ENCODE measurements at places on chromosomes 5 and 9. TPM values are rescaled to one million over a fixed set of nuclear protein-coding genes. Genes with fewer than 3 reads are reported as not detected.
A peak's percentile ranks its signal among the peaks of the same experiment; 100 is the strongest.

DNA sequence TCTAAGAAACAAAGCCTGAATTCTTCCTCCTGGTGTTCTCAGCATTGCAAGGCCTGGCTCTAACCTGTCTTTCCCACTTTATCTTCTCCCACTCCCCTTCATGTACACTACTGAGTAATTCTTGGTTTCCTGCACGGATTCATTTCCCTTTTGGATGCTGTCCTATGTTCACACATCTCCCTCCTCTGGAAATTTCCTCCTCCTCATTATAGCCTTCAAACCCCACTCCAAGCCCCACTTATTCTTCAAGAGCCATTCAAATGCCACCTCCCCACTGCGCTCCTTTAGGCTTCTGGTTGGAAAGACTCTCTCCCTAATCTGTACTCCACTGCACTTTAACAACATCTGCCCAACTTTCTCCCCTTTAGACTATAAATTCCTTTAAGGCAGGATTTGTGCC lies 28.2 kb upstream of the C5orf63 start:
- H3K27me3 ChIP-seq, result no peaks in the 10 kb centered on the region
- no peak overlapping the region for H3K27ac ChIP-seq

GCNT4 gene
- 1.7 TPM for total RNA-seq

DNA sequence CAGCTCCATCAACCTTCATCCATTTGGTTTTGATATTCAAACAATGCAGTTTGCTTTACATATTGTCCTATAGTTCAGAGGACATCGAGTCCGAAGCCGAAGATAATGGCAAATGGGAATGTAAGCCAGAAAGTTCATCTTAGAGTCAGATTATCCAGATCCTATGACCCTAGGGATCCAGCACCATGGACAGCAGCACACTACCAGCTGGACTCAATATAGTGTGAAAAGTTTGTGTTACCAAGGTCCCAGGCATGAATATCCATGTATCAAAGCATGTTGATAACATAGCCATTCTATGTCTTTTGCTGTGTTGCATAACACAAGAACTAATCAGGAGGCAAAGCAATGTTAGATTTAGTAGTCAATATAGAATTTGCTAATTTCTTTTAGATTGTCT lies 46.3 kb downstream of the FSTL4 start:
- H3K4me3 ChIP-seq, result no peak overlapping the region
- peaks cover 2% of the 10 kb centered on the region for H3K4me1 ChIP-seq
- H3K27me3 ChIP-seq, result peaks cover 25% of the 10 kb centered on the region

CCDC187 gene
- total RNA-seq, result not detected

GRCh38 chr5:93296338-93296737 lies 284.7 kb downstream of the NR2F1-AS1 start:
- DNase-seq, result no peak
- H3K27ac ChIP-seq, result no peak overlapping the region
- H3K36me3 ChIP-seq, result no peaks in the 10 kb centered on the region
- peaks cover 7% of the 10 kb centered on the region for H3K27me3 ChIP-seq

- no peaks in the 10 kb centered on the region for H3K27me3 ChIP-seq
- peaks cover 1% of the 10 kb centered on the region for H3K36me3 ChIP-seq
- no peak overlapping the region for H3K4me3 ChIP-seq
- H3K4me1 ChIP-seq, result peaks cover 4% of the 10 kb centered on the region
- H3K27ac ChIP-seq, result no peak overlapping the region
- no peak for DNase-seq
Measured at GRCh38 chr5:62460578-62460983, 48.0 kb downstream of the IPO11 start.

GRCh38 chr5:155091768-155092717 lies 78.5 kb downstream of the KIF4B start:
- H3K36me3 ChIP-seq, result no peaks in the 10 kb centered on the region
- no peak for DNase-seq
- peaks cover 2% of the 10 kb centered on the region for H3K4me1 ChIP-seq
- H3K4me3 ChIP-seq, result no peak overlapping the region
- peaks cover 25% of the 10 kb centered on the region for H3K27me3 ChIP-seq

DNA sequence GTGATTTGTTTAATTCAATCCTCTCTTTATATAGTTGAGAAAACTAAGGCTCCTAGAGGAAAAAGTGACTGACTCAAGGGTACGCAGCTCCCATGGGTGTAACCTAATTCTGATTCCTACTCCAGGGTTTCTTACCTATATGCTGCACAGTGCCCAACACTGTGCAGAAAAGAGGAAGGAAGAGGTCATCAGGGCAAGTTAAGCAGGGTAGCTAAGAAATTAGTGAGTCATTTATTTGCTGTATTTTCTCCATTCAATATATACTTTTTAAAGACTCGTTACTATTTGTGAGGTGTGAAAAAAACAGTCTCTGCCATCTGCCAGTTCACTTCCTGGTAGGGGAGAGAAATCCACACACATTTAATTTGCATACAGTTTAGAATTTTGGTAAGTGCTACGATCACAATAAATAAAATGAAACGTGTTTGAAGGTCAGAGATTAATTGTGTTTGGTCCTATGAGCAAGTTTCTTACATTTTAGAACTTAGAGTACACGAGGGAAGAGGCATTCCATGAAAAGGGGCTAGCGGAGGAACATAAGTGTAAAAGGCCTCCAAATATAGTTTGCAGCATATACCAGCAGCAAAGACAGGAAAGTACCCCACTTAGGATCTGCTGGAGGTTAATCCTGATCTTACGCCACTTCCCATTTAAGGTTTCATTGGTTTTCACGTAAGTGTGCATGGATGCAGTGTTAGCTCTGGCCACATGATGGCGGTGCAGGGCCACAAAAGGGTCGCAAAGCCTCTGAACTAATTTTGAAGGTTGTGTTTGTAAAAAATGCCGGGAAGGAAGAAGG lies 59.9 kb upstream of the TLR4 start:
- no peak overlapping the region for H3K27ac ChIP-seq
- H3K4me3 ChIP-seq, result no peak overlapping the region
- peak; percentile 42 for DNase-seq
- H3K27me3 ChIP-seq, result peaks cover 34% of the 10 kb centered on the region

DNA sequence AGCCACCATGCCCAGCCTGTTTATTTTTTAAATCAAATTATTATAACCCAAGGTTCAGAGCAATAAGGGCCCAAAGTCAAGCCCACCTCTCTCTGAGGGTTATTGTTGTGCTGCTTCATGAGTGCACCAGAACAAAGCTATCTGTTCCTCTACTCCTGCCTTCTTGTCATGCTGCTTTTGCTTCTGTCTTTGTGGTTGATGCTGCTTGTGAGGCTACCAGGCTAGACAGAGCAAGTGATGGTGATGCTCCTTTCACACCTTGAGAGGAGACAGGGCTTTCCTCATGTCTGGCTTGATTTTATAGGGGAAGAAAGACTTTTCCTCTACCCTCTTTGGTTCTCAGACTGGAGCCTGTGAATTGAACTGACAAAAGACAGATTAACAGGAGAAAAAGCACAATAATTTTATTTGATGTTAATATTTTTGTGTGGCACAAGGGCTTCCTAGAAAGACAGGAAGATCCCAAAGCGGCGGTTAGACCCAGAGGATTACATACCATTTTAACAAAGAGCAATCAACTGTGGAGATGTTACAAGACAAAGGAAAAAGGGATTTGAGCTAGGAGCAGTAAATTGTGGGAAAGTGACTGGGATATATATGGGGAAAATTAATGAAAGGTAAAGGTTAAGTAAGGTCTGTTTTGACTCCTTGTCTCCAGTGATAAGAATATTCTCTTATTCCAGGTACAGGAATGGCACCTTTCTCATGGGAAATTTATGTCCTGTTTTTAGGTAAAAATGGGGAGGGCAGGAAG lies 4.4 kb upstream of the CD180 start:
- H3K4me3 ChIP-seq, result no peak overlapping the region
- H3K36me3 ChIP-seq, result peaks cover 5% of the 10 kb centered on the region
- no peak overlapping the region for H3K27ac ChIP-seq
- DNase-seq, result no peak

GRCh38 chr5:15897656-15898055 lies 281.9 kb downstream of the MARCHF11 start:
- no peaks in the 10 kb centered on the region for H3K27me3 ChIP-seq
- no peak overlapping the region for H3K4me3 ChIP-seq
- H3K4me1 ChIP-seq, result no peaks in the 10 kb centered on the region

SLCO6A1 gene
- total RNA-seq, result not detected

DNA sequence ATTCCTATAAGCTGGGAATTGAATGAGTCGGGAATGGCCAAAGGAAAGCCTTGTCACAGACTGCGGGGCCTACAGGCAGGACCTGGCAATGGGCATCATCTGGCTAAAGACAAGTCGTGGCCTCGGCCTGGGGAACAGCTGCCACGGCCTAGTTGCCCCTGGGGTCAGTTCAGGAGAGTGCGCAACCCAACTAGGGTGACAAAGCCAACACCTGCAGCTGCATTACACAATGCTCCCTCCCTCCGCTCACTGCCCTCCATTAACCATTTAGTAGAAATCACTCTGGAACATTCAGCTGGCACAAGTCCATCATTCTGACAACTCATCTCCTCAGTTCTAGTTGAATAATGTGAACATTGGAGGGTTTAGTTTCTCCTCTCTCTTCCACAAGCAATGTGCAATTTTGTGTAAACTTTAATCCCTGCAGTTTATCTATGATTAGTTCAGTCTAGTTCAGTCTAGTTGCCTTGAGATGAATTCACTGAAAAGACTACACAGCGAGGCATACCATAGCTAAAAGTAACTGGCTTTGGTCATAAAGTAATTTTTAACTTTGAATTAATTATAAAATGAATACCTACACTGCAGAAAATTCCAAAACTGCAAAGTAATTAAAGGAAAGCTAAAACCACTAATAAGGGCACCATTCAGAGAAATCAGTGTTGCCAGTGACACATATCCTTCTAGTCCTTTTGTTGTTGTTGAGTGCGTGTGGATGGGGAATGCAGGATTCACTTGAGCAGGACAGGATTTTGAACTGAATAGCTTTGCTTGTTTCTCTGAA lies 5.1 kb downstream of the GLDC start:
- H3K4me3 ChIP-seq, result no peak overlapping the region
- peaks cover 10% of the 10 kb centered on the region for H3K4me1 ChIP-seq
- no peaks in the 10 kb centered on the region for H3K36me3 ChIP-seq

RNF180 gene
- total RNA-seq, result not detected

DNA sequence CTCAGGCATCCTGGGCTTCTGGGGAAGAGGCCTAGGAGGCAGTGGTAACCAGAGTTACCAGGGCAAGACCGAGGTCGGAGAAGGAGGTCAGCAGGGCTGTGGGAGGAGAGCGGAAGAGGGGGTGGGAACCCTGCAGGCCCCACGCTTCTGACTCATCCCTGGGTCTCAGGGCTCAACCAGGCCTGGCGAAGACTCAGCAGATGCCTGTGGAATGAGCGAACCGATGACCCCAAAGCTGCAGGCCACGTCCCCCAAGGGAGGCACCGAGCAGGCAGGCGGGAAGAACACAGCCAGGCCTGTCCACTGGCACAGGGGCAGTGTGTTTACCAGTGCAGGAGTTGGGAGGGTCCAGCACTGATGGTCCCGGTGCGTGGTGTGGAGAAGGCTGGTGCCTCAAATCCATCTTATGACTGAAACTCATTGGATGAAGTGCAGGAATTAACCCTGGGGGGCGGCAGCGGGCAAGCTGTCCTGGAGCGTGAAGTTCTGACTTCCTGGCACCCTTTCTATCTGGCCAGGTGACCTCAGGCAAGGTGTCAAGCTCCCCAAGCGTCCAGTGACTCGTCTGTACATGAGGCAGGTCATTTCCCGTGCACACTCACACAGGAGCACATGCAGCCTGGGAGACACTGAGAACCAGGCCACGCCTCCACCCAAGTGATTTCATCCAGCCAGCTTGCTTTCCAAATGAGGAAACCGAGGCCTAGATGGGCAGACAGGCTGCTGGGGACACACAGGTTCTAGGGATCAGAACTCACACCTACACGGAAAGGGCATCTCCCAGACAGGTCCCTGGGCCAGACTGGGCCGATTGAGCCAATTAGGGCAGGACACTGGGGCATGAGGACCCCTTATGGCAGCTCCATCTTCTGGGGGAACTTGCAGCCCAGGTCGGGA lies 69.1 kb downstream of the ADAMTS2 start:
- H3K27ac ChIP-seq, result no peak overlapping the region
- H3K4me1 ChIP-seq, result no peaks in the 10 kb centered on the region
- DNase-seq, result no peak
- H3K4me3 ChIP-seq, result no peak overlapping the region
- no peaks in the 10 kb centered on the region for H3K36me3 ChIP-seq
- no peaks in the 10 kb centered on the region for H3K27me3 ChIP-seq

PCDHB12 gene
- not detected for total RNA-seq

DNA sequence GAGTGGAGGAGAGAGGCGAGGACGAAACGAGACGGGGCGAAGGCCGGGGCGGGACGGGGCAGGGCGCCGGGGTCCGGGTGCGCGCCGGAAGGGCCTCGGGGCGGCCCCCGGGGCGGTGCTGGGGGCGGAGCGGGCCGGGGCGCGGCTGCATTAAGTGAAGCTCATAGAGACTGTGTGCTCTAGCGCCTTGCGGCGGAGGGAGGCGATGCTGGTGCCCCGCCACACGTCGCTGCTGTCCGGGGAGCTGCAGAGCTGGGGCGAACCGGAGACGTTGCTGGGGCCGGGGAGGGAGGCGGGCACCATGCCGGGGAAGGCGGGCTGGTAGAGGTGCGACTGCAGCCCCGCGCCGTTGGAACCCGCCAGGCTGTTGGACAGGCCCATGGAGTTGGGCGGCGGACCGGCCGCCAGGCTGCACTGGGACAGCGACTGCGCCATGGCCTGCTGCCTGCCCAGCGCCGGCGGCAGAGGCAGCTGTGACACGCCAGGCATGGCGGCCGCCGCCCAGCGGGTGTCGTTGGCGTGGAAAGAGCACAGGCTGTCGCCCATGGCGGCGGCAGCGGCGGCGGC lies 8.3 kb downstream of the OTP start:
- no peak overlapping the region for H3K27ac ChIP-seq
- peaks cover 9% of the 10 kb centered on the region for H3K36me3 ChIP-seq
- DNase-seq, result peak; percentile 68

Measured in activated naive CD8-positive, alpha-beta T cell treated with anti-CD3 and anti-CD28 coated beads for 36 hours (primary cell).